Hindlimb muscle (tissue), 1 donor: ENCODE measurements at places on chromosomes 7 and 10. TPM values are rescaled to one million over a fixed set of nuclear protein-coding genes. Genes with fewer than 3 reads are reported as not detected.

Gene NANOS1
- polyA plus RNA-seq: 6.0 TPM

GRCh38 chr10:98262571-98262970, 5.4 kb downstream of the LOXL4 start:
- DNase-seq: no peak

Gene FKBP9
- 132 TPM for polyA plus RNA-seq

DNA sequence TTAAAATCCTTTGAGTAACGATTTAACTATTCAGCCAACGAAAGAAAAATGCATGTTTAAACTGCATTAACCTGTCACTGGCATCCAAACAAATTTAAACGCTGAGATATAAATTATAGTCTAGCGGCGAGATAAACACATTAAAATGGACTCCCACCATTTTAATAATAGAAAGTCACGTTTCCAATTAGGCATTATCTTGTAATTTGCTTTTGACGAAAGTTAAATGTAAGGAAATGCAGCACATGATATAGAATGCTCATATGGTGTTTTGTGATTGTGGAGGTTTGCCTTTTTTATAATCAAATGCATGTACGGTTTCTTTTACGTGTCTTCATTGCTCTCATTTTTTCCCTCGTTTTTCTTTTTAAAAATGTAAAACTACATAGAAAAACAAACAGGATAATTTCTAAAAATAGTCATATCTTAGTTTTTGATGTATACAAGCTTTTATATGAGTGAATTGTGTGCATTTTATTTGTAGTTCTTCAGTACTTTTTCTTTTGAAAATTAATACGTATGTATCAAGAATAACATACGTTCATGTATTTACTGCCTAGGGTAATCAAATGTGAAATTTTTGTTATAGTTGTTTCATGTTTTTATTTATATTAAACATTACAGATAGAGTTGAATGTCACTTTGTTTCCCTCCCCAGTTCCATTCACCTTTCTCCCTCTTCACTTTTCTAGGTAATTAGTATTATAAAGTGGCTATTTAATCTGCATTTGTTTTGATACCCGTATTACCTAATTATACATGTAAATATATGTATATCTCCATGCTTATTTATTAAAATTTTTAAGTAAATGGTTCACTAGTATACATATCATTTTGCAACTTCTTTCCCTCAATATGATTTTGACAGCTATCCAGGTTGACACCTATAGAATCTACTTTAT, 1.1 kb upstream of the KLF14 start:
- no peak for DNase-seq

GRCh38 chr10:106795619-106796018, 368.9 kb downstream of the SORCS1 start:
- no peak for DNase-seq

DNA sequence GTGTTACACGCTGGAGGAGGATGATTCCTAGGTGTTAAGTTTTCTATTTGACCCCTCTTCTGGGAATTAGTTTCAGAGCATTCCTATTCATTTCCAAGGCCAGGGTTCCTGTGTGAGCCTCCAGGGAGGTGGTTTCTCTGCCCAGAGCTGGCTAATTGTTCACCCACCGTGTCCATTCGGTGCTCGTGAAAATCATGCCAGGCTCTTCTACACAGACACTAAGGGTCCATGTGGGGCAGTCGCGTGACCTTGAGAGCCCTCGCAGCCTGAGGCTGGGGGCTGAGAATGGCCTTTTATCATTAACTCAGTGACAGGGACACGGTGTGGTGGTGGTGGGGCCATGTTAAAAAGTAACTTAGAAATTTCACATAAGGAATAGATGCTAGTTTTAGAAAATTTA, 83.7 kb downstream of the EMX2 start:
- DNase-seq: no peak
